ENCODE measurements at places on chromosomes 11 and 22.

GRCh38 chr11:2885017-2885677 is 428 bp downstream of the CDKN1C start:
- DNase-seq: no peak

DNA sequence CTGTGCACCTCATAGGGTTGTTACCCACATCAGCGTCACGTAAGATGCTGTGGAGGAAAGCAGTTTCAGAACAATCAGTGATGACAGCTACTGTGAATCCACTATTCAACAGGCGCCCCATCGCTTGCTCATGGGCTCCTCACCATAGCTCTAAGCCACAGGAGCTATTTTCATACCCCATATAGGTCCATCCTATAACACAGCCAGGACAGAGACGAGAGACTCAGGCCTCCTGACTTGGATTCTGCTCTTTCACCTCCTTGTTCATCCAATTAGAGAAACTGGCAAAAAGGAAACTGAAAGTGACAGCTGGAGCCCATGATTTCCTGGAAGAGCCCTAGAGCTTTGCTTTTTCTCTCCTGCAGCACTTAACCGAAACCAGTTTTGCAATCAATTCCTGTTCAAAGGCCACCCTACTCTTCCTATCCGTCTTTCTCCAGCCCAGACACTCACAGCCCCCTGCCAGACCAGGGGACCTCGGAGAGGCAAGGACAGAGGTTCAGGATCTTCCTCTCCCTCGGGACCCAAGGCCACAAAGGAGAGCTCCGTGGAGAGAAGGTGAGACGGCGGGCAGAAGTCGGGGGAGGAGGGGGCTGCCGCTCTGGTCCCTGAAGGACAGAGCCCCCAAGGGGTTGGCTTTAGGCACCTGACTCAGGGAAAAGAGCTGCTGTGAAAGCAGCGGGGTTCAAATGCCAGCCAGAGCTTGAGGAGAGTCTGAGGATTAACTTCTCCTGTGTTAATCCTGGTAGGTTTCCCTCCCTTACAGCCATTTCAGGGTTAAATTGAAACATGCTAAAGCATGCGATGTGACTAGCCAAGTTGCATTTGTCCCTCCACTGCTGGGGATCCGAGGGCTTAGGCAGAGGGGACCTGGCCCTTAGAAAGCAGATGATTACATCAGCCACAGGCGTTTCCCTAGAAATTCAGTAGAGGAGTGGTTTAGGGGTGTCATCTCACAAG is at the start of gene APOL6:
TSS of gene APOL6 (plus strand) at position 381 of the 960 bp plus-strand sequence. CDS start 7,980 bp downstream, outside the sequence.
- no peak for DNase-seq

DNA sequence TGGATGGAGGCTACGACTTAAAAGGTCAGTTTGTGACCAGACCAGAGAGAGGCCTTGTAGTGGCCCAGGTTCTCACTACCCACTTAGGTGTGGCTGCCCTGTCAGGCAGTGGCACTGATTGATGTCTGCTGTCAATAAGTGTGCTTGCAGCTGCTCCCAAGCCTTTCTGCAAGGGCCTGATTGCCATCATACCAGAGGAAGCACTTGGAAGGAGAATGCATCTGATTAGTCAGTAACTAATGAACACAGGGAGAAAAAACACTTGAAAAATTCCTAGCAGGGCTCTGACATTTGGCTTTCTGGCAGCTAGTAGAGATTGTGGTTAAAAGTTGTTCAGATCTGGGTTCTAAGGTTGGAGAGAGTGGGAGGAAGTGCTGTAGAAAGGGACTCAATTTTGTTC is 107.5 kb downstream of the NAV2 start:
- no peak for DNase-seq

GRCh38 chr11:36089920-36090319 is 146.1 kb downstream of the LDLRAD3 start:
- no peak for DNase-seq

All from GOT3 (cell line).